ENCODE measurements at places on chromosomes 4 and X. TPM values are rescaled to one million over a fixed set of nuclear protein-coding genes. Genes with fewer than 3 reads are reported as not detected.
A peak's percentile ranks its signal among the peaks of the same experiment; 100 is the strongest.

- H3K4me3 ChIP-seq, result no peak overlapping the region
- H3K4me1 ChIP-seq, result no peaks in the 10 kb centered on the region
- H3K27me3 ChIP-seq, result peaks cover 4% of the 10 kb centered on the region
- no peak for DNase-seq
- no peaks in the 10 kb centered on the region for H3K36me3 ChIP-seq
Measured at GRCh38 chr4:10161840-10162239, 45.2 kb upstream of the WDR1 start.

- no peak overlapping the region for H3K4me3 ChIP-seq
- H3K36me3 ChIP-seq, result no peaks in the 10 kb centered on the region
- no peak overlapping the region for H3K27ac ChIP-seq
- peaks cover 14% of the 10 kb centered on the region for H3K4me1 ChIP-seq
- no peak for DNase-seq
Measured at GRCh38 chr4:89134775-89135319, 23.5 kb downstream of the TIGD2 start.

GRCh38 chrX:19566359-19567222 is 51.3 kb upstream of the MAP3K15 start:
- H3K36me3 ChIP-seq, result no peaks in the 10 kb centered on the region
- H3K4me3 ChIP-seq, result no peak overlapping the region
- DNase-seq, result no peak
- no peaks in the 10 kb centered on the region for H3K4me1 ChIP-seq

GRCh38 chrX:22634083-22634482 is 361.4 kb downstream of the CBLL2 start:
- no peaks in the 10 kb centered on the region for H3K36me3 ChIP-seq
- no peak overlapping the region for H3K27ac ChIP-seq
- peaks cover 8% of the 10 kb centered on the region for H3K4me1 ChIP-seq
- no peak overlapping the region for H3K4me3 ChIP-seq
- no peaks in the 10 kb centered on the region for H3K27me3 ChIP-seq

DNA sequence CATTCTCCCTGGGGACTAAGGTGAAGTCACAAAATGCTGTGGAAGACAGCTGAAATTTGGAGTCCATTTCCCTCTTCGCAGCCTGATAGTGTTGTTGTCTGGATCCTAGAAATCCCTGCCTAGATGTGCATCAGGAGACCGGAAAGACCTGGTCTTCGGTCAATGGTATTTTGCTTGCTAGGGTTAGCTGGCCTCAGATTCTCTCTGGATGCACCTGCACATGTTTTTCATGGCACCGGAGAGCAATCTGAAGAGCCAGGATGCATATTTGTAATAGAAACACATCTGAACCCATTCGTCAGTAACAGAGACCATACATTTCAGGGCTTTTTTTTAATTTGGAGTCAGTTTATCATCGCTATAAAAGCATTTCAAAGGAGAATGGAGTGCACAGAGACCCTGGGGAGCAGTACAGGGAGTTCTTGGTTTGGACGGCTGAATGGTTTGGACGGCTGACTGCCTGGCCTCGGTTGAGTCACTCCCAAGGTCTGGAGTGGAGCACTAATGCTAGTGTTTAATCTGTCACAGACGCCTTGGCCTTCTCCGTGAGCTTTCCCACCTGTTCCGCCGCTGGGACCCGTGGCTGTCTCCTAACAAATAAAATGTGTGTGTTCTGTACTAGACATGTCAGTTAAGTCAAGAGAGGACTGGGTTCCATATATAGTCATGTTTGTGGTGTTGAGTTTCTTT is 7.5 kb upstream of the PDLIM3 start:
- DNase-seq, result no peak
- no peak overlapping the region for H3K4me3 ChIP-seq
- H3K27me3 ChIP-seq, result peaks cover 19% of the 10 kb centered on the region
- no peak overlapping the region for H3K27ac ChIP-seq

DNA sequence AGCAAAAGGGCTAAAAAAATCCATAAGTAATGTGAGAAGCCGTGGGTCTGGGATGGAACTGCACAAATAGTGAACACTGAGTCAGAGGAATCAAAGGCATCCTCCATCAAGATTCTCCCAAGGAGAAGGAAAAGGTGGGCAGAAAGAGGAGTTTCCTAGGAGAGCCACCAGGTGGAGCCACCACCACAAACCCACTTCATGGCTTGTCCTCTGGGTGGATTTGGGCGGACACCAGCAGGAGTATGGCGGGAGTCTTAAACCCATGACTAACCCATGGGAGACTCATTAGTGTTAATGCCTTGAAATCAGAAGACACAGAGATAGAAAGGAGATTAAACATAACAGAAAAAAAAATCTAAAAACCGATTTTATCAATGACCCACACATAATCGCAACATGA is 147.7 kb downstream of the SH3KBP1 start:
- H3K4me3 ChIP-seq, result no peak overlapping the region
- no peaks in the 10 kb centered on the region for H3K36me3 ChIP-seq
- peak; percentile 86 for DNase-seq
- H3K4me1 ChIP-seq, result peaks cover 3% of the 10 kb centered on the region
- H3K27me3 ChIP-seq, result no peaks in the 10 kb centered on the region

DNA sequence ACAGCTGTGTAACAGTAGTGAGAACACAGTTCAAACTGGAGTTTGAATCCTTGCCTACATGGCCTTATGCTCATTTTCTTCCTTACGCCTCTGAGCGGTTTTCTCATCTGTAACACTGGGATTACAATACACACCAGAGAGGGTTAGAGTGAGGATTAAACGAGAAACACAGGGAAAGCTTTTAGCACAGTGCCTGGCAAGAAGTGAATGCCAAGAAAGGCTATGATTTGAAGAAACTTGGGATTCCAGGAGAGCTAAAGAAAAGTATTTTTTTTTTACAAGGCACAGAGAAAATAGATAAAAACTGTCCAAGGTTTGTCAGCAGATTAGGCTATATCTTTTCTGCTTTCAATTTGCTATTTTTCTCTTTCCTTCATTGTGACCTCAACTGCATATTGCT is 246.4 kb downstream of the FBXW7 start:
- DNase-seq, result no peak
- no peaks in the 10 kb centered on the region for H3K27me3 ChIP-seq
- H3K4me1 ChIP-seq, result no peaks in the 10 kb centered on the region
- H3K27ac ChIP-seq, result no peak overlapping the region
- no peak overlapping the region for H3K4me3 ChIP-seq

- no peak for DNase-seq
- H3K36me3 ChIP-seq, result no peaks in the 10 kb centered on the region
- H3K27ac ChIP-seq, result no peak overlapping the region
- no peak overlapping the region for H3K4me3 ChIP-seq
- H3K4me1 ChIP-seq, result no peaks in the 10 kb centered on the region
Measured at GRCh38 chrX:551306-551705, 79.3 kb upstream of the SHOX start.

GRCh38 chr4:165724786-165725185 is 148.3 kb upstream of the TLL1 start:
- H3K27ac ChIP-seq, result no peak overlapping the region
- no peak overlapping the region for H3K4me3 ChIP-seq
- no peak for DNase-seq
- no peaks in the 10 kb centered on the region for H3K36me3 ChIP-seq
- peaks cover 12% of the 10 kb centered on the region for H3K4me1 ChIP-seq

DNA sequence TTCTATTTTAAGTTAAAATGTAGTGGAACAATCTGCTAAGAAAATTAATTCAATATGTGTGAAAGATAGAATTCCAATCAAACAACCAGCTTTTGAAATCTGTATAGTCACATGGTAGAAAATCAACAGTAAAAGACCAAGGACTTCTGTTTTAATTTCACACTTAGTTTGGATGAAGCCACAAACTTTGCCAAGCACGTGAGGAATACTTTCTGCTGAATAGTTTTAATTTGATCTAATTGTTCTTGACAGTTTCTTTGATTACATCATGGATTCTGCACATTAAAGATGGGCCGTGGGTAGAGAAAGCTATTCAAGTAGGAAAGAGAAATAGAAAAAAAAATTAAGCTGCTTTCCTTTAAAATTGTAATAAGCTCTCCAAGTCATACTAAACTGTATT is 137.9 kb upstream of the FAM241A start:
- H3K27ac ChIP-seq, result no peak overlapping the region
- DNase-seq, result no peak
- no peaks in the 10 kb centered on the region for H3K36me3 ChIP-seq

DNA sequence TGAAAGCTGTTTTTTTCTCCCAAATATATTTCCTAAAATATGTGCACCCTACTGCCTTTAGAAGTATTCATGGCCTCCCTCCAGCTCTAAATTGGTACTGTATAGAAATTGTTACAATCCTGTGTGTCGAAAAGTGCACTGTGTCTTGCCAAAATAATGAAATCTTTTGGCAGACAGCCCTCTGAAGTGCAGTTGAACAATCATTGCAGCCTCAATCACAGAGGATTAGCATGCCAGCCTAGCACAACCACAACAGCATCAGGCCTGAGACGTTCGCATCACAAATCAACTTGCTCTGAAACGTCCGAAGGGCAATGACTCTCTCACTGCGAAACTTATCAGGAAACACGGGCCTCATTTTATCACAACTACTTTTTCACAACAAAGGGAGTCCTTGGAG is 99.0 kb downstream of the ANOS1 start:
- no peak overlapping the region for H3K27ac ChIP-seq
- H3K27me3 ChIP-seq, result no peaks in the 10 kb centered on the region
- H3K36me3 ChIP-seq, result no peaks in the 10 kb centered on the region
- H3K4me3 ChIP-seq, result no peak overlapping the region
- peaks cover 14% of the 10 kb centered on the region for H3K4me1 ChIP-seq

DNA sequence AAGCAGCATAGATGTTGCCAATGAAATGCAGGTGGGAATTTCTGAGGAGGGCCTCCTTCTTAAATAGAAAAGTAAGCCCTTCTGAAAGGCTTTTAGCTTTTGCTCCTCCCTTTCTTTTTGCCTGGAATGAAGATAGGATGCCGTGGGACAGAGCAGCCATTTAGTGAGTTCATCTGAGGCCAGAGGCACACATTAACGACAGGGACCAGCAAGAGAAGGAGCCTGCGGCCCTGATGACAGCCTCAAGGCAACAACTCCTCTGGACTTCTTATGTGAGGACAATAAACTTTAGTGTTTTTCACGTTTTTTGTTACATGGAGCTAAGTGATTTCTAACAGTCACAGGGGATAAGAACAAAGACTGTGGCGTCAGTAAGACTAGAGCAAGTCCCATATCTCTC is 1.1 kb upstream of the BDH2 start:
- H3K4me1 ChIP-seq, result peaks cover 9% of the 10 kb centered on the region
- H3K4me3 ChIP-seq, result no peak overlapping the region
- no peaks in the 10 kb centered on the region for H3K27me3 ChIP-seq
- H3K27ac ChIP-seq, result no peak overlapping the region
- H3K36me3 ChIP-seq, result no peaks in the 10 kb centered on the region
- DNase-seq, result no peak

GRCh38 chr4:163966612-163967011 is 472.1 kb downstream of the TMA16 start:
- no peak for DNase-seq
- H3K4me1 ChIP-seq, result no peaks in the 10 kb centered on the region
- no peak overlapping the region for H3K27ac ChIP-seq
- no peaks in the 10 kb centered on the region for H3K36me3 ChIP-seq

DNA sequence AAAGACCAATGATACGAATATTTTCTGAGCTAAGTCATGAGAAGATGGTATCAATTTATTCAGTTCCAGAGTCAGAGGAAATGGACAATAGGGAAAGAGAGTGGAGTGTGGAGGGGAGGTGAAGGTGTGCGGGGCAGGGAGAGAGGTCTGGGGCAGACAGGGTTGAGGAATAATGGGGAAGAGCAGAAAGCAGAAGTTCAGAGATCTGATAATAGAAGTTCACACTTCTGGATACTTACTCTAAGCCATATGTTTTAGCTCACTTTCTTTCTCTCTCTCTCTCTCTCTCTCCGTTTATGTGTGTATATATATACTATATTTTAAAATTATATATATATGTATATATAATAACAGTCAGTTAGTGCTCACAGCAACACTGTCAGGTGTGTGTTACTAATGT is 40.4 kb downstream of the FOXR2 start:
- H3K4me1 ChIP-seq, result no peaks in the 10 kb centered on the region
- no peaks in the 10 kb centered on the region for H3K36me3 ChIP-seq
- no peak overlapping the region for H3K4me3 ChIP-seq

DNA sequence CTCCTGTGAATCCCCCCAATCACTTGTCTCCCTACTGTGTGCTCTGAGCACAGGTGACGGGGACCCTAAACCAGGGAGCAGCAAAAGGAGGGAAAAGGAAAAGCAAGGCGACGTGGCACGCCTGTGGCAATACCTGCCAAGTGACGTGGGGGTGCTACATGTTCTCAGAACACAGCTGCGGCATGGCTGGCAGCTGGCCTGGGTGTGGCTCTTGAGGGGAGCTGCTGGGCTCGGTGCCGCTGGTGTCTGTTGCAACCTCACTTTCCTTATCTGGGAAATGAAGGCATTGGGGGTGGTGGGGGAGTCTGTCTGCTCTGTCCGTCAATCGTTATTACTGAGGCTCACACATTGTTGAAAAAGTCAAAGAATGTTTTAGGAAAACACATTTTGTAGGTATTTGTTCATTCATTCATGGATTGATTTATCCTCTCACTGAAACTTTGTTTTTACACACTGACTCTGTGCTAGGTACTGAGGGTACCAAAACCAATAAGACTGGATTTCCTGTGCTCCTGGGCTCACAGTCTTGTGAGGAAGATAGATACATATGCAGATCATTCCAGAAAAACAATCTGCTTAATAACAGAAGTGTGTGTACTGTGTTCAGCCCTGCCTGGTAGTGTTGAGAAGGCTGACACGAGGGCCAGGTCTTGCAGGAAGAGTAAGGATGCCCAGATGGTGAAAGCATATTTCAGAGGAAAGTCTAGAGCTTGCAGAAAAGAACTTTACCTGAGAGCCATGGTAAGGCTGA is 217.6 kb downstream of the PTTG2 start:
- H3K36me3 ChIP-seq, result no peaks in the 10 kb centered on the region
- H3K4me1 ChIP-seq, result peaks cover 22% of the 10 kb centered on the region
- H3K27ac ChIP-seq, result no peak overlapping the region
- H3K4me3 ChIP-seq, result no peak overlapping the region
- no peaks in the 10 kb centered on the region for H3K27me3 ChIP-seq

DNA sequence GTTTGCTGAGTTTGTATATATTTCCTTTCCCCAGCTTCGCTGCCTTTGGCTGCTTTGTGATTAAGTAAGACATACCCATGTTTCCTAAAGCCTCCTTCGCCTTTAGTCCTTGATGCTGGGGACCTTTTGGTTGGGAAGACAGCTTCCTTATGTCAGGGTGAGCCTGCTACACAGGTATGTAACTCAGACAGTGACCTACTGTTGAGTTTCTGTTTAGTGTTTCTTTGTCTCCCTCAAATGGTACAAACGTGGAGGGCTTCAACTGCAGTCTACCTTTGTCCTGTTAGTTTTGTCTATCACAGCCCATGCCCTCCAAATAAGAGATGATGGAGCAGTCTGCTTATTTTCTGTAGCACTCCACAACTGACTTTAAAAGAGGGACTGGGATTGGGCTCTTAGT is 59.5 kb downstream of the TET2 start:
- DNase-seq, result no peak
- H3K4me1 ChIP-seq, result peaks cover 19% of the 10 kb centered on the region
- no peak overlapping the region for H3K4me3 ChIP-seq

- no peaks in the 10 kb centered on the region for H3K36me3 ChIP-seq
- peak overlapping the region; percentile 85 for H3K27ac ChIP-seq
- H3K27me3 ChIP-seq, result no peaks in the 10 kb centered on the region
- peaks cover 17% of the 10 kb centered on the region for H3K4me1 ChIP-seq
Measured at GRCh38 chr4:138308356-138308755, 66.2 kb upstream of the SLC7A11 start.

FOXP3 gene
- not detected for total RNA-seq

TMPRSS11A gene
- total RNA-seq, result not detected

TIGD4 gene
- total RNA-seq, result 0.07 TPM

KLB gene
- total RNA-seq, result not detected

CLTRN gene
- total RNA-seq, result 6.1 TPM

DGKK gene
- not detected for total RNA-seq

TLR10 gene
- total RNA-seq, result not detected

YY2 gene
- total RNA-seq, result 2.3 TPM

FGF5 gene
- 2.6 TPM for total RNA-seq

PQBP1 gene
- total RNA-seq, result 241 TPM

KLHL13 gene
- 3.5 TPM for total RNA-seq

RTL9 gene
- total RNA-seq, result 0.29 TPM

KLHL34 gene
- not detected for total RNA-seq

Measured in PC-3 (cell line).